ENCODE measurements at places on chromosomes 7 and 10. TPM values are rescaled to one million over a fixed set of nuclear protein-coding genes. Genes with fewer than 3 reads are reported as not detected.

DNA sequence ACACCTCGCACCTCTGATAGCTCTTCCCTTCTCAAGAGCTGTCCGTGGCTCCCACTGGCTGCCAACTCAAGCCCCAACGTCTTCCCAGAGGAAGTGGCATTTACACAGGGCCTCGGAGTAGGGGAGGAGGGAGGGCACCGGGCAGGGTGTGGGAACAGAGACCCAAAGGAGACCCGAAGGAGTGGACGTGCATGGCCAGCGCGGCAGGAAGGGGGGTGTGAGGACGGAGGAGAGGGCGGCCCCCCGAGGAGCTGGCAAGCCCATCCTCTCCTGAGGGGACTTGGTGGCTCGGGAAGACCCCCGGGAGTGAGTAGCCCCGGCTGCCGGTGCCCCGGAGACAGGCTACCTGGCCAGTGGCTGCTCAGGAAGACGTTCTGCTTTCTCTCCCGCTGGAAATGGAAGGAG, 85.9 kb downstream of the FOXL3 start:
- peaks cover 10% of the 10 kb centered on the region for H3K4me1 ChIP-seq
- no peaks in the 10 kb centered on the region for H3K27me3 ChIP-seq
- no peak overlapping the region for H3K4me3 ChIP-seq

- no peak overlapping the region for H3K4me3 ChIP-seq
- no peaks in the 10 kb centered on the region for H3K36me3 ChIP-seq
- H3K27me3 ChIP-seq = no peaks in the 10 kb centered on the region
Measured at GRCh38 chr7:39540320-39540719, 25.9 kb upstream of the YAE1 start.

- peak; percentile 29 for DNase-seq
- H3K27me3 ChIP-seq = no peaks in the 10 kb centered on the region
- no peak overlapping the region for H3K27ac ChIP-seq
- no peak overlapping the region for H3K4me3 ChIP-seq
- H3K4me1 ChIP-seq = no peaks in the 10 kb centered on the region
Measured at GRCh38 chr7:73701357-73701995, 18.0 kb downstream of the STX1A start.

- peak overlapping the region; percentile 96 for H3K4me3 ChIP-seq
- H3K36me3 ChIP-seq = peaks cover 30% of the 10 kb centered on the region
- H3K27me3 ChIP-seq = no peaks in the 10 kb centered on the region
- H3K4me1 ChIP-seq = peaks cover 36% of the 10 kb centered on the region
- peak overlapping the region; percentile 100 for H3K27ac ChIP-seq
Measured at GRCh38 chr10:3783682-3784432, 1.2 kb downstream of the KLF6 start.

DNA sequence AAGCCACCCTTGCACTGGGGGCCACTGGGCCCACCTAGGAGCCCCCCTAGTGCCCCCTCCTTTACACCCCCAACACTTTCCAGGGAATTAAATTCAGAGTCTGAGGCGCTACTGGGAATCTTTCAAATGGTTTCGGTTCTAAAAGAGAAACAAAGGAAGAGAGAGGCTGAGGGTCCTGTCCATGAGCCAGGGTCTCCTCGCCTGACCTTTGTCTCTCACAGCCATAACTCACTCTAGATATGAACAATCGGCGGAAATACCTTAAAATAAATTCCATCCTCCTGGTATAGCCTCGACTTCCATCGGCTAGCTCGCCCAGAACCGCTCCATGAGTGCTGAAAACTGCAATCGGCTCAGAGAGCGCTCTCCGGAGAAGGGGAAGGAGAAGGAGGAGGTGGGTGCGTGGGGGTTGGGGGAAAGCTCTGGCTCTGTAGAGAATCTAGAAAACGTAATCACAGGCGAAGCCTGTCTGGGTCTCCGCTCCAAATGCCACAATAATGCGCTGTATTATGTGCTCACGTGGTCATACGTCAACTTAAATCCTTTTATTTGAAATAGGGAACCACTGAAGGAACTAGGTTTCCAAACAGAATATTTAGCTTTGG, 12.6 kb downstream of the HOXA4 start:
- DNase-seq = no peak
- H3K4me3 ChIP-seq = peak overlapping the region; percentile 8
- H3K27me3 ChIP-seq = peaks cover 36% of the 10 kb centered on the region
- H3K36me3 ChIP-seq = no peaks in the 10 kb centered on the region
- peak overlapping the region; percentile 23 for H3K27ac ChIP-seq

DNA sequence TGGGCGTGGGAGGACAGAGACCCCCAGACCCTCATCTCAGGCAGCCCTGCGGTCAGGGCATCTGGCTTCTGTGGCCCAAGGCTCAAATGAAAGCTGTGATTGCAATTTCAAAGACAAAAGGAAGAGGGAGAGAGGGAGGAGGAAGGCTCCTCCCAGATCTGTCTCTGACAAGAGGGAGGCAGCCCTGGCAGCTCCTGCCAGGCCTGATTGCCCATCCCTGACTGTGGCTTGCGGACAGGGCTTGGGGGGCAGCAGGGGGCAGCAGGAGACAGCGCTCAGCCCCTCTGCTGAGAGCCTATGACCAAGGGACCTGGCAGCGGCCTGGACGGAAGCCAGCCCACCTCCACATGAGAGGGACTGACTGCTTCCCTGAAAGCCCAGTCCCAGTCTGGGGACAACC, 91.8 kb downstream of the PTPRN2 start:
- no peaks in the 10 kb centered on the region for H3K36me3 ChIP-seq
- no peaks in the 10 kb centered on the region for H3K27me3 ChIP-seq
- no peak overlapping the region for H3K27ac ChIP-seq
- DNase-seq = no peak
- H3K4me3 ChIP-seq = no peak overlapping the region

GRCh38 chr10:28677888-28678686, 766 bp downstream of the BAMBI start:
- H3K4me3 ChIP-seq = peak overlapping the region; percentile 44
- DNase-seq = peak; percentile 27
- H3K27ac ChIP-seq = no peak overlapping the region
- H3K27me3 ChIP-seq = no peaks in the 10 kb centered on the region

The DGKI gene
- total RNA-seq = 45.1 TPM

The PSPH gene
- 26.7 TPM for total RNA-seq

All from thyroid gland (tissue), 4 donors.